ENCODE measurements at places on chromosomes 6 and 20.

DNA sequence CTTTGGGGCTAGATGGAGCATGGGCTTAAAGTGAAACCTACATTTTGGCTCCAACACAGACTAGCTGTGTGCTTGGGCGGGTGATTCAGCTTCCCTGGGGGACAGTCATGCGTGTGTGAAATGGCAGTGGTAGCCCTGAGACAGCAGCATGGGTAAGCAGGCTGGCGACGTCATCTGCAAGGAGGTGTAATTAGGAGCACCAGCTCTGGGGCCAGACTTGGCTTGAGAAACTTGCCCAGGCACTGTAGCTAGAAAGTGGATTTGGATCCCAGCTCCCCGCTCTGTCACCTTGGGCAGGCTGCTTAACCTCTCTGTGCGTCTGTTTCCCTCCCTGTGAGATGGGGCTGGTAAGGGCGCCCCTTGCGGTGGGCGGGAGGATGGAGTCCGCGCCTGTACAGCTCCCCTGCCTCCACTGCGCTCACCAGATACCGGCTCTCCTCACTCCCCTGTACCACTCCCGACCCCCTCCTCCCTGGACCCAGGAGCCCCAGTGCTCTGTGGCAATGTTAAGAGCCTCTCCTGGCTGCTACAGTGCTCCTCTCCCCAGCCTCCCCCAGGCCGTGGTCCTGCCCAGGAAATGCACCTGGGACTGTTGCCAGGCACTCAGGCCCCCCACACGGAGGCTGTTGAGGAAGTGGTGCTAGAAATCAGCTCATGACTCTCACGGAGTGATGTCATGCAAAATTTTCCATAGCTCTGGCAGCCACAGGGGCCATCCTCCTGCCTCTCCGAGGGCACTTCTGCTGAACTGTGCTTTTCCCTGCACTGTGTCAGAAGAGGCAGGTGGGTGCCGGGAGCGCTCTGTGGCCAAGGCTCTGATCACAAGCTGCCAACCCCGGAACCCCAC lies 44.6 kb downstream of the SYNJ2 start:
- no peak for DNase-seq

- no peak for DNase-seq
These were observed 357.9 kb upstream of the NOX3 start for GRCh38 chr6:155813548-155813947.

DNA sequence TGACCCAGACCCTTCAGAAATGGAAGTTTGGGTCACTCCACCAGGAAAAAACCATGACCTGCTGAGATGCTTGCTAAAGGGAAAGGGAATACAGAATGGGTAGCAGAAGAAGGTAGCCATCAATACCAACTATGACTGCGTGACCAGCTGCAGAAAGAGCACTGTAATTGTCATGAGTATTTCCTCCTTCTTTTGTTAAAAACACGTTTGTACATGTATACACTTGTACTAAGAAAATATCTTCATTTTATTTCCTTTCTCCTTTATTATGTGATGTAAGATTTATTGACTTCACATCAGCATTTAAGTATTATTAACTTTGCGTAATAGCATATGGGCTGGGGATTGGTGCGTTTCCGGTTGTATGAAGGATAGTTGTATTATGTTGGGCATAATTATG lies 12.6 kb upstream of the MUC21 start:
- no peak for DNase-seq

DNA sequence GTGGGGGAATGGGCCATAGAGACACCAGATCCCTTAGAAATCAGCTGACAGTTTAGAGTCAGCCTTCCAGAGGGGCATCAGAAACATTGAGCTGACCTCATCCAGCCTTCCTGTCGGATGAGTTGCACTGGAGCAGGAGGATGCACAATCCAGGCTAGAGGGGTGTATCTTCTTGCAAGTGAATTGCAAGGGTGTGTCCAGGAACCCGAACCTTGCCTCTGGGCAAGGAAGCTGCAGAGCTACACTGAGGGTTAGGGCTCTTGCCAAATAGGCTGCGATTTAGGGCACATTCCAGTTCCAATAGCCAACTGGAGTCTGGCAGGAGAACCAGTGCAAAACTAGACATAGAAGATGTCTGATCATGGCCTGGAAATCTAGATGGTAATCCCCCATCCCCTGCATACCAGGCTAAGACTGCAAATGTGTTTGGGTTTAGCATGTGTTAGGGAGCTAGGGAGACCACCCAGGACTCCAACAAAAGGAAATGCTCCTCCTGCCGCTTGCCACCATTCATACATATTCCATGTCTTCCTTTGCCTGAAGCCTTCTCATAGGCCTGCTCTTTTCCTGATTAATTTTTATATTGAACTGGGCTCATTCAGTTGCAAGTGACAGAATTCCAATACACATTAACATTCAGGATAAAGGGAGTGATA lies 6.3 kb upstream of the UTRN start:
- no peak for DNase-seq

DNA sequence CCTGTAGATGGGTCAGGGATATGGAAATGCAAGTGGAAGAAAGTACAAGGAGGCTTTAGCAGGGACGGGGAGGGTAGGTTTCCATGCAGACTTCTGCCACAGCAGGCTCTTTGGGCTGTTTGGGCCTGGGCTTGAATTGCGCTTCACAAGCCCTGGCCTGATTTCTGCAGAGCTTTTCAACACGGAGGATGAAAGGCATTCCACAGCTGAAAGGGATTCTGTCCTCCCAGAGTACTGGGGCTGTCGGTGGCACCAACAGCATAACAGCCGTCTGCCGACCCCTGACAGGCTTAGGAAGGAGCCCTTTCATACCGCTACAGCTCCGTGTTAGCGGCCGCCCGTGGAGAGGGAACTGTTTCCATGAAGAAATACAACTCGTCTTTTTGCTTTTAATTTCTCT lies 22.9 kb upstream of the TBC1D7 start:
- no peak for DNase-seq

GRCh38 chr20:46894579-46894958 lies at the start of gene EYA2:
EYA2 (plus strand) TSS chr20:46894843; CDS start chr20:46990011, 95,168 bp downstream.
- DNase-seq = no peak

DNA sequence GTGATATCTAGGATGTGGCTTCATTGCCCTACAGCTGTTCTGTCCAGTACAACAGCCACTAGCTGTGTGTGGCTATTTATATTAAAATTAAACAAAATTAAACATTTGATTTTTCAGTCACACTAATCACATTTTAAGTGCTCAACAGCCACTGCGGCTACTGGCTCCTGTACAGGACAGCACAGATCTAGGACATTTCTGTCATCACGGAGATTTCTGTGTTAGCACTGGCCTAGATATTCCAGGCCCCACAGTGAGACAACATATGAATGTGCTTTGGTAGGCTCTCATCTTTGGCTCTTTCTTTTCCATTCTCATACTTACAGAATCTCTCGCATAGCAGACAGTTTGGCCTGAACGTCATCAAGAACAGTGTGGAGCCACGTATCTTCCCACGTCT lies 48.4 kb upstream of the ZBTB24 start:
- no peak for DNase-seq

- no peak for DNase-seq
These were observed 72.8 kb upstream of the CEP85L start for GRCh38 chr6:118724211-118724610.

DNA sequence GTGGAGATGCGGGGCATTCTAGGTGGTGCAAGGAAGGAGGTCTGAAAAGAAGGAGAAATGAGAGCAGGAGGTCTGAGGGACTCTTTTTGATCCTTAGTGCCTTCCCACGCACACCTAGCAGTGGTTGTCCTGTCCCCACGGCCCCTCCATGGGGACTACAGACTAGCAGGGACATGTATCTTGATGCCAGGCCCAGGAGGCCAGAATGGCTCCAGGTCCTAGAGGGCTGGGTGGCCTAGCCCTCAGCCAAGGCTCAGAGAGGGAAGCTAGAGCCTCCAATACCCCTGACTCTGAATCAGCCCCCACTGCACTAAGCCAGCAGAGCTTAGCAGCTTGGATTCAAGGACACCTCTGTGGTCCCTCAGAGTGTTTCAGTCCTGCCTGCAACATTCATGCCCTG lies 16.7 kb upstream of the BLCAP start:
- no peak for DNase-seq

DNA sequence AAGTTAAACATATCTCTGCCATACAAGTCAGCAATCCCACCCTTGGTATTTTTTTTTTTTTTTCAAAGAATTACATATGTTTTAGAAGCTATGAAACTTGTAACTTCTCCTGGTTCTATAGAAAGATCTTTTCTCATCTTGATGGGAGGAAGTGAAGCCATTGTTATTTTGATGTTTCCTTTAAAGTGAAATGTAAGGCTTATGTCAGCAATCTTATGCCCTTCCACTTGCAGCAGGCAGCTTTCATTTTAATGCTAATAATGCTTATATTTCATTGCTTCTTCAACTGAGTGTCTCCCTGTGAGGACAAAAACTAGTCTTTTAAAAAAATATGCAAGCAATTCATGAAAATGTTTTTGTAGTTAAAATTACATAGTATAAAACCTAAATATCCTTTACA lies 1614.7 kb downstream of the KHDRBS2 start:
- no peak for DNase-seq

- DNase-seq = no peak
These were observed 269.4 kb upstream of the IRAK1BP1 start for GRCh38 chr6:78597966-78598365.

DNA sequence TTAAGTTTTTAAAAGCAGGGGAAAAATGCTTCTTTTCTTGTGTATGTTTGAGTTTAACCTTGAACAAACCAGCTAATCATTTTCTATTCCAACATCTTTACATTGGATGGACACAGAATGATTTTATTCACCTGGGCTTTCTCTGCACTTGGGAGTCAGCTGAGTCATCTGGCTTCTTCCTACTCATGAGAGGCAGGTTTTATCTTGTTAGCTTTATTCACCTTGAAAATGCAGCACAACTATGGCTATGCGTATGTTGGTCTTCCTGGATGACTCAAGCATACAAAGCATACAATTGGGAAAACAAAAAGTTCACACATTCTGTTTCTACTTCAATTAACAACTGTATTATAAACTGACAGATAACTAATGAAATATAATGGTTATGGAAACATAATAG lies 737.7 kb downstream of the FRK start:
- no peak for DNase-seq

GRCh38 chr6:154792761-154793160 lies 59.5 kb downstream of the SCAF8 start:
- no peak for DNase-seq

DNA sequence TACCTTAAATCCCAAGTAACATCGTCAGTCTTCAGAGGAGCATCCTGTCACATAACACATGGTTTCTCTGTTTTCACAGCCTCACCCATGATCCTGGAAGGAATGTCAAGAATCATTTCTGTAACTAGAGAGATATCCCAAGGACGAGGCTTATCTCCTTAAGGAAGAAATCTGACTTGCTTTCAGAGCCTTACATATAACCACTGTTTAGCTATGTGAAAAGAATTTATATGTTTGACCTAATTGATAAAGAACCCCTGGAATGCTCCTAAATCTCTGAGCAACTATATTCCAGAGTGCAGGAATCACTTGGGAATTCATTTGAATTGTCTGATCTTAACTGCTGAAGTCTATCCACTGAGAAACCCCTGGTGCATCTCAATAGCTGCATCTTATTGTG lies 243.1 kb downstream of the ALDH8A1 start:
- no peak for DNase-seq

DNA sequence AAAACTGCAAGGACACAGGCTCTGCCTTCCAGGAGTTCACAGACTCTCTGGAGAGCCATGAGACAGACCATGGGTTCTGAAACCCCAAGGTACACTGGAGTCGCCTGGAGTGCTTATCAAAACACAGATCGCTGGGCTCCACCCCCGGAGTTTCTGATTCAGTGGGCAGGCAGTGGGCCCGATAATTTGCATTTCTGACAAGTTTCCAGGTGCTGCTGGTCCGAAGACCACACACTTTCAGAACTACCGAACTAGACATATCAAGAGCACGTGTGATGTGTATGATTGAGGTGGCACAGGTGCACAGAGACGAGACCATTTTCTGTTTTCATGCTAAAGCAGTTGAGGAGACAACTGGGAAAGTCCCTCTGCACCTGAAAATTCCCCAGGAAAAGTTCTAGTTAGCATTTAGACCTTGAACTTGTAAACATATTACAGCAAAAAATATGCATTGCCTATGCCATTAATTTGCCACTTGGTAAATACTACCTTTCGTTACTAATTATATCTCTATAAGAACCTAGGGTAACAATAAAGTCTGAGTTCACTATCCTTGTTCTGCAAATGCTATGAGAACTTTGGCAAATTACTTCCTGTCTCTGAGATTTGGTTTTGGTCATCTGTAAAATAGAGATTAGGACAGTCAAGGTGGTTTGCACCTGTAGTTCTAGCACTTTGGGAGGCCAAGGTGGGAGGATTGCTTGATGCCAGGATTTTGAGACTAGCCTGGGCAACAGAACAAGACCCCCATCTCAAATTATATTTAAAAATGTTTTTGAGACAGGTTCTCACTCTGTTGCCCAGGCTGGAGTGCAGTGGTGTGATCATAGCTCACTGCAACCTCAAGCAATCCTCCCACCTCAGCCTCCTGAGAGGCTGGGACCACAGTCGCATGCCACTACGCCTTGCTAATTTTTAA lies 14.3 kb upstream of the PIM1 start:
- DNase-seq = no peak

DNA sequence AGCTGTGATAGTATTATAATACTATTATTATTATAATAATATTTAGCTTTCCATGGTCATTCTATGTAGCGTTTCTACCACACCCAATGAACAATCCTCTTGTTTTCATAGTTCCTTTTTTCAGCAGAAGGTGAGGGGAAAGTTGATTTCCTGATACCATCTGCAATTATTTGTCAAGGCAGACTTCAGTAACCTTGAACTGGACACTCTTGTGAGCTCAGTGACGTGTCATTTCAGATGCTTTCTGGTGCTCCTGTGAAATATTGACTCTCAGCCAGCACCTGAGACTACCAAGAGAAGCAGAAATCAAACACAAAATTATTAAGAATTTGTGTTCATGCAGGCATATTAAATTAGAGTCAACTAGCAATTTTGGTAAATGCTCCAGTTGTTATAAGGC lies 46.0 kb upstream of the PROKR2 start:
- DNase-seq = no peak

DNA sequence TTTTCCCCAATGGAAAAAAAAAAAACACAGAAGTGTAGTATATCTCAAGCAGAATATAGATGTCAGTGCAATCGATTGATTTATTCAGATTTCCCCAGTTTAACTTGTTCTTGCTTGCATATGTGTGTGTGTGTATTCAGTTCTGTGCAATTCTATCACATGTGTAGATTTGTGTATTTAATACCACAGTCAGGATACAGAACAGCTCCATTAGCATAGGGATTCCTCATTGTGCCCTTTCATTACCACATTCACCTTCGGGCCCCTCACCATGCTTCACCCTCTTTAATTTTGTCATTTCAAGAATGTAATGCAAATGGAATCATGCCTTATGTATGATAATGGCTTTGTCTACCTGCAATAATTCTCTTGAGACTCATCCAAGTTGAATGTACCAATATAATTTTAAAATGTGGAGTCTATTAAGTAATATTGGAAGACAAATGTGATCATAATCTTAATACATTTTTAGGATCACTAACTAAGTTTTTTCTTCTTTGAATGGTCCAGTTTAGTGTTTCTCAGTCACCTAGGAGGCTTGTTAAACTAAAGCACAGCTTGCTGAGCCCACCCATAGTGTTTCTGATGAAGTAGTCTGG lies 187.9 kb downstream of the TENT5A start:
- DNase-seq = no peak

GRCh38 chr6:11683871-11684270 lies 94.7 kb downstream of the ADTRP start:
- DNase-seq = no peak

- DNase-seq = no peak
These were observed 259.3 kb downstream of the KIF16B start for GRCh38 chr20:16313917-16314316.

Data from NCI-H1930 (cell line).